Ammon's horn (tissue), 1 donor: ENCODE measurements at places on chromosomes 2 and 18.

- no peak for DNase-seq
These were observed 48.4 kb downstream of the CNGA3 start for GRCh38 chr2:98394595-98395153.

DNA sequence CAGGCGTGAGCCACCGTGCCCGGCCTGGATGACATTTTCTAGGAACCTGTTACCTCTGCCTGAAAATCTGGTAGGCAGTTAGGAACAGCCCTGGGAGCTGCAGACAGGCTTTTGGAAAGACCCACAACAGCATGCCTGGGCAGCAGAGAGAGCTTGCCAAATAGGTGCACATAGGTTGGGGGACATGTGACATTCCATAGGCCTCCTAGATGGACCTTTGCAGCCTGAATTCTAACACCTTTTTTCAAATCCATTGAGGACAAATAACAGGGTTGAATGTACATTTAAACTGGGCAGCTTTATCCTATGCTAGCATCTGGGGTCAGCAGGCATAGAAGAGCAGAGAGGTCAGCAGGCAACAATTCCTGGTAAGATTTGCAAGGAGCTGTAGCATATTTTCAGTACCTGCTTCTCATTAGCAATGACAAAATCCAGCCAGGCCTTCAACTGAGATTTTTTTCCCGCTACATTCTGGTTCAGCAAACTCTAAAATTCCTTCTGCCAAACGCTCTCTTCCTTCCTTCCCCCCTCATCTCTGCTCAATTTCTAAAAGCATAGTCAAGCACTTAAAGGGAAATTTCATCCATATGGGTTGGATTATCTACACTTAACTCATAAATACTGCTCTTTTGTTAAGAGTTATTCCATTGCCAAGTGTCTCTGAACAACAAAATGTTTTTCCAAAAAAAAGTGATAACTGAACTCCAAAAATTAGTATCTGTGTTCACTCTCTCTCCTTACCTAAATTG is 75.2 kb downstream of the SOWAHC start:
- no peak for DNase-seq

DNA sequence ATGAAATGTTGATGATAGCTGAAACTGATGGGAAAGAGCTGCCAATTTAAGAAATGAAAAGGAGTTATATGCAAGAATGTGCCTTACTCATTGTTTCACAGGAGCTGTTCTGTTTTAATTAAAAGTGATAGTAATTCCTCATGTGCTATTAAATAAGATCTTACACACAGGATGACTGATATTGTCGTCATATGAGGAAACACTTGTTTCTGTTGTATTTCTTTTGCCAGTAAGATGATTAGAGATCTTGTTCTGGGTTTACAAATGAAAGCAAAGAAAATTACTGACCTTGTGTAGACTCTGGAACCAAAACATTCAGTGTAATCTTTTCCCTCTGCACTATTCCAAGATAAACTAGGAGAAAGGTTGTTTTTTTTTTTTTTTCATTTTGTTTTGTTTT is 123.6 kb downstream of the MAP3K20 start:
- no peak for DNase-seq

GRCh38 chr2:110994250-110994961 is 126.3 kb upstream of the BCL2L11 start:
- no peak for DNase-seq

- DNase-seq = no peak
These were observed 128.9 kb upstream of the ARL4C start for GRCh38 chr2:234625626-234626250.

- DNase-seq = peak; percentile 2
These were observed 35.5 kb downstream of the SCN2A start for GRCh38 chr2:165274698-165275097.

GRCh38 chr2:98468621-98469236 is 24.1 kb downstream of the INPP4A start:
- DNase-seq = peak; percentile 40

DNA sequence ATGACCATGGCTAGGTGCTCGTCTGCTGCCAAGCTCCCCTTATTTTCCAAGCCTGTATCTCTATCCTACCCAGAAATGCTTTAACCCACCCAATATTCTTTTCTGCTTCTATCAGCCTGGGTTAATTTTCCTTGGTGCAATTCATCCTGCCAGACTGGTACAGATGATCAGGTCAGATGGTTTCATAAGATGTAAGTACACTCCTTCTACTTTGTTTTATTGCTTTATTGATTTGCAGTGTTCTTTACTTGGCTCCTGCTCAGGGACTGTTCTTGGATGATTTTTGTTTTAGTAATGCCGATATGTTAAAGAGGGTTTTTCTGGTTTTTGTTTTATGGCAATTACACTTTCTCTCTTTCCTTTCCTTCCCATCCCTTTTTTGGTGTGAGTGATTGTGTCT is 2.4 kb upstream of the SGO2 start:
- no peak for DNase-seq

DNA sequence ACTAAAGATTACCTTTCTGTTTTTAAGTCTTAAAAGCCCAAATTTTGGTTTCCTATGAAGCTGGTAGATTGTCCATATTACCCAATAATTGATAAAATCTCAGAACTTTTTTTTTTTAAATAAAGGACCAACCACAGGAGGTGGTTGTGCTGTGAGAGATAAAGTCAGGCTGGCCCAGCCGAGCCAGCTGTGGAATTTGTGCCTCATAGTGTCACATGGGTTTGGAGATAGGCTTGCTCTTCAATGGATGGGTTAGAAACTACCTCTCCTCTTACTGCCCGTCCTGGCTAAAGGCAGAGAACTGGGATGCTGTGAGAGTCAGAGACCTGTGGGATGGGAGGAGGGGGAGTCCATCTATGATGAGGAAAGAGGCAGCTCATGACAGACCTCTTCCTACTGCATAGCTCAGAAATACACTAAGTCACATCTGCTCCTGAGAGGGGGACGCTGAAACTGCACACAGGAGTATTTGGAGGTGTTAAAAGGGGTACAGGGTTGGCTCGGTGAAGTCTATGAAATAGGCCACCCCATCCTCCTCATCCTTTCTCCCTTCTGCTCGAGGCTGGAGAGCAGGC is 99.7 kb upstream of the MGAT4A start:
- no peak for DNase-seq

DNA sequence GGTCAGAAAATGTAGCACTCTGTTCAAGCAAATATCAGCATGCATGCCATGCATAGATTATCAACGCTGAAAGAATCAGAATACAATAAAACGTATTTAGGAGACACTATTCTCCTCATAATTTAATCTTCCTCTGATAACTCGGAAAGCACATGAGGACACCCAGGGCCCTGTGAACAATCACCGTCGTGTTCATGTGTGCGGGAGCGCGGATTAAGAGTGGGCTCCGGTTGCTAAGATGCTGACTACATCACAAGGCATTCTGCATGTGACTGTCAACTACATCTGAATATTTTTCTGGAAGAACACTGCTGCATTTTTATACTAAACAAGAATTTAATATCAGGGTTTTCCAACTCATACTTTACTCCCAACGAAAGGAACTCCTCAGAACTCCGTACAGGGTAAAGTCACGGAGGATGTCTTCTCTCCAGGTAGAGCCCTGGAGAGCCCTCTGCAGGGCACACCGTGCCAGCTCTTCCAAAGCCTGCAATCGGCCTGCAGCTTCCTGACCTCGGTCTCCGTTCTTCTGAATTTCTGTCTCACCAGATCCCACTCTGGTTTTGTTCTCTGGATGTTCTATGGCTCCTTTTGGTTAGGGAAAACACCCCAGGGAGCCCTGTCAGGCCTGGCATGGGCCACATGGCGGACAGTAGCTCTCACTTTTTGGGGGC is 59.6 kb downstream of the ZNF516 start:
- no peak for DNase-seq

DNA sequence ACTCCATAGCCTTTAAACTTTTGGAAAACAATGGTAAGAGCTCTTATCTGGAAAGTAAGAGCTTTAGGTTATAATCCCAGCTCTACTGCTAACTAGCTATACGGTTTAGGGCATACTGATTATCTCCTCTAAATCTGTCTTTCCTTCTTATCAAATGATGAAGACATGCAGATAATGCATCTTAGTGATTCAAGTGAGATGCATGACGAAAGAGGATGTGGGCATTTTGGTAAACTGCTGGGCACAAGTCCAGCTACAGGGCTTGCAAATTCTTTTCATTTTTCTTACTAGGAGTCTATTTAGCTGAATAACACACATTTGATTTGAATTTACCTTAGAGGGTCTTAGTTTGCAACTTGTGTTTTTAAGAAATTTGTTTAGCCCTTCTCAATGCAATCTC is 1604.8 kb upstream of the ZEB2 start:
- no peak for DNase-seq
